Natural killer cell treated with Interleukin-12 subunit alpha and Interleukin-12 subunit beta and Interleukin-15 and Interleukin-18, amount 100 ng/mL, for 72 hours (primary cell): ENCODE measurements at places on chromosomes 4 and X.
A peak's percentile ranks its signal among the peaks of the same experiment; 100 is the strongest.

- DNase-seq, result no peak
These were observed 78.2 kb downstream of the AFAP1 start for GRCh38 chr4:7861440-7861881.

DNA sequence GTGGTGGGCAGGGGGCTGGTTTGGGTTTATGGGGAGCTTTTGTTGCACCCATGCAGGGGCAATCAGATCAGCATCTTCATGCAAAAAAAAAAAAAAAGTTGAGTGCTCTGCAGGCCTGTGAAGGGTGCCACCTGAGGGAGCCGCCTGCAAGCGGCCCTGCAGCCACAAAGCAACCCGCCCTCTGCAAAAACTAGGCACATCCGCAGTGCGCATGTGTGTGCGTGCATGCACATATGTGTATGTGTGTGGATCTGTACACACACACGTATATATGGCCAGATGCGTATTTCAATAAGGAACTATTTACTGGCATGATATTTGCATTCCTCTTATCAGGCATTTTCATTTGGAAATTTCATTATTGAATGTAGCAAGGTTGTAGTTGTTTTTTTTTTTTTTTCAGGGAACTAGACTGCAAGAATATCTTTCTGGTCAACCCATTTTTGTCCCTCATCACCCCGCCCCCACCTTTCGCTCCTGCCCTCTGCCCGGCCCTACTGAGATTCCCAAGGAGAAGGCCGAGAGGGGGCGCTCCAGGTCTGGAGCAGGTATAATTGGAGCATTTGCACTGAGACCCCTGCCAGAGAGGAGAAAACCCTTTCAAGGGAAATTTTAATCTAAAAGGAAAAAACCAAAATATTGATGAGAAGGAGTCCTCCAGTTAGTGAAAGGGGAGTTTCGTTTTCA lies 18.1 kb downstream of the CCNQ start:
- no peak for DNase-seq

GRCh38 chr4:48667148-48667547 lies 112.9 kb downstream of the FRYL start:
- DNase-seq, result no peak

- no peak for DNase-seq
These were observed 6.6 kb downstream of the TIMM17B start for GRCh38 chrX:48890934-48891401.

- DNase-seq, result no peak
These were observed 50.9 kb upstream of the C4orf54 start for GRCh38 chr4:99708551-99708950.

DNA sequence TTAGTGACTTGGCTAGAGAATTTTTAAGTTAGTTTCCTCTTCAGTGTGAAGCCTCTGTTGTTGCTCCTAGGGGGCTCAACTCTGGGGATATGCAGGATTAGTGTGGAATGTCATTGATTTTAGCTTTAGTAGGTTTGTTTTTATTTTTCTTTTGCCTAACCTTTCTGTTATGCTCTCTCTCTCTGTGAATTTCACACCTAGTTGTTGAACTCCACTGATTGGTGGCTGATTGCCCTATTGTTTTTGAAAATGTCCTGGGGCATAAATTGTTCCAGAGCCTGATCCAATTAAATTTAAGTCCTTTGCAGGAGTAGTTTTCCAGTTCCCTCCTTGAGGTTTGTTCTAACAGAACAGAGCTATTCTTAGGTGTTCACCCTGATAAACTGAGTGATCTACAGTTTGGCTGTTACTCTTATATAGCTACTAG lies 393.3 kb upstream of the CTSO start:
- DNase-seq, result no peak

GRCh38 chr4:67288964-67289363 lies 256.3 kb downstream of the CENPC start:
- DNase-seq, result no peak

- no peak for DNase-seq
These were observed 485.1 kb downstream of the TRIML1 start for GRCh38 chr4:188624370-188624769.

DNA sequence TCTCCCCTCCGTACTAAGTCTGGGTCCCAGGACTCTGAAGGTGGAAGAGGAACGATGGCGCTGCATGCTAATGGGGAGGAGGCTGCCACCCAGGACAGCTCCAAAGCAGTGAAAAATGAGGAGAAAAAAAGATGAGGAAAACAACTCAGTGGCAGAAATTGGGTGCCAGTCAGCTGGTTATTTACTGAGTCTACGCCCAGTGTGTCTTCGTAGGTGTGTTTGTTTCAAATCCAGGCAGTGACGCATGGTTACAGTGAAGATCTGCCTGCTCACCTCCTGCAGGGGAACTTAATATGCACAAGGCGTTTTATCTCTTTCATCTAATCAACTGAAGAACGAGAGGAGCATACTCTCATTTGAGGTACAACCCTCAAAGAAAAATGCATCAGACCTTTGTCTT lies 70.9 kb upstream of the FBXW7 start:
- no peak for DNase-seq

GRCh38 chr4:182510836-182511235 lies 267.6 kb downstream of the TENM3 start:
- DNase-seq, result no peak

GRCh38 chr4:154610582-154610981 lies 1.9 kb downstream of the FGG start:
- DNase-seq, result no peak

- DNase-seq, result no peak
These were observed 617.0 kb downstream of the MID1IP1 start for GRCh38 chrX:39418254-39418704.

DNA sequence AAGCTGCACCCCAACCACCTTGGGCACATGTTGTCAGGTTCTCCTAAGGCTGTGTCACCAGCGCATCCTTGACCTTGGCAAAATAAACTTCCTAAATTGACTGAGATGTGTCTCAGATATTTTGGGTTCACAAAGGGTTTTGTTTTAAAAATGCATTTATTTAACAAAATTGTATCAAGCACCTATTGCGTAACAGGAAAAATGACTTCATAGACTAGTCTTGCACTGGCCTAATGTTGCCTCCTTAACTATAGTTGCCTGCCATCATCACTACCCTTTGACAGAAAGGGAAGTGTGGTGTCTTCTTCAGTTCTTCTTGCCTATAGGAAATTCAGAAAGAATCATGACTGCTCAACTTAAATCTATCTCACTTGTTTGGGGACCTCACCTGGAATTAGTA lies 374.2 kb downstream of the SH2D1A start:
- DNase-seq, result no peak

GRCh38 chrX:37331546-37331945 lies 17.6 kb upstream of the PRRG1 start:
- DNase-seq, result no peak

GRCh38 chr4:89368861-89369260 lies 61.3 kb upstream of the GPRIN3 start:
- no peak for DNase-seq

GRCh38 chr4:158811216-158811540 lies 42.4 kb downstream of the FNIP2 start:
- DNase-seq, result no peak

- no peak for DNase-seq
These were observed 17.3 kb upstream of the CCDC149 start for GRCh38 chr4:24930151-24930550.

DNA sequence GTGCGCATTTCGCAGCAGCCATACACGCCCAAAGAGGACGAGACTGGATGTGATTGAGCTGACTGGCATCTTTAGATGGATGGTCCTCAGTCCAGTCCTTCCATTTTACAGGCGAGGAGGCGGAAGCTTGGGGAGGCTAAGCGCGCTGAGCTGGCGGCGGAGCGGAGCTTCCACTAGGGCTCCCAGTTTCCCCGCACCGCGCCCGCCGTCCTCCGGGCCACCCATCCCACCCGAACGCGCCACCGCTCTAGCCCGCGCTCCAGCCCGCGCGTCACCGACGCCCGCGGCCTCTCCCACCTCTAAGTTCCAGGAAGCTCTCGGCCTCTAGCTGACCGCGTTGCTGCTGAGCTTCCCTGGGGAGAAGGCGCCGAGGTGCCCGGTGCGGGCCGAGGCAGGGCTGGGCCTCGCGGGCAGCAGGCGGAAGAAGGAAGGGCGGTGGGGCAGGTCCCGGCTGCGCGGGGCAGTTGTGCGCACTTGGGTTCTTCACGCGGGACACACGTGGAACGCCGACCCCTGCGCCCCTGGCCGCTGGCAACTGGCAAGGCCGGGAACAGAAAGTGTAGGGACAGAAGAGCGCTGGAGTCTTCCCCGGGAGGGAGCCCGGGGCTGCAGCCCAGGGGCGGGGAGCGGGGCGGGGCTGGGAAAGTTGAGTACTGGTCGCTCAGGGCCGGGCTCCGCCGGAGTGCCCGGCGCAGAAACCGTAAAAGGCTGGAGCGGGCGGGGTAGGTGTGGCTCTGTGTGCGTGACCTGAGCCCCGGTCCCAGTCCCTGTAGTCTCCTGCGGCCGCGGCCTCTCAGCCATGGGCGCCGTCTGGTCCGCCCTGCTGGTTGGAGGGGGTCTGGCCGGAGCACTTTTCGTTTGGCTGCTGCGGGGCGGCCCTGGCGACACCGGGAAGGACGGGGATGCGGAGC lies at the start of gene STBD1:
Gene STBD1 (plus strand): TSS at position 763 of the 911 bp plus-strand sequence. CDS start 37 bp downstream, at position 800.
- DNase-seq, result peak; percentile 78

DNA sequence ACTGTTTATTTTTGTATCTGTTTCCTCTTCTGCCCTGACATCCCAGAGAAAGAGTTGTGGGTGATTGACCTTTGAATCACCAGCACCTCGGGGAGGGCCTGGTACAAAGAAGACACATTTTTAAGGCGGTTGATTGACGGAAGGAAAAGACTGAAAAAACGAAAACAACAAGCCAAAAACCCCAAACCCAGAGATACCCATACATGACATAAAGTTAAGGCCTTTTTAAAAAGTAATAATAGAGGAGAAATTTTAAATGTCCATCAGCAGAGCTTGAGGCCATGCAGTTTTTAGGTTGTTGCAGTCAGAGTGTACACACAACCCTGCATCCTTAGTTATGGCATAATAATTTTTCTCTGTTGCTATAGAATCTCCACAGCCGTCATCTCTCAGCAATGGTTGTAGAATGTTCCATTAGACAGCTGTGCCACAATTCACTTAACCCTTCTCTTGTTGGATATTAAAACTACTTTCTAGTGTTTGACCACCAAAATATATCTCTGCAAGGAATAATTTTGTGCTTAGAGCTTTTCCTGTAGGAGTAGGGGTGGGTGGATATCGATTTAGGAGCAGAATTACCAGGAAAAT lies 110.2 kb downstream of the GNL3L start:
- DNase-seq, result no peak

- DNase-seq, result no peak
These were observed 19.1 kb upstream of the ART3 start for GRCh38 chr4:76055421-76055820.

DNA sequence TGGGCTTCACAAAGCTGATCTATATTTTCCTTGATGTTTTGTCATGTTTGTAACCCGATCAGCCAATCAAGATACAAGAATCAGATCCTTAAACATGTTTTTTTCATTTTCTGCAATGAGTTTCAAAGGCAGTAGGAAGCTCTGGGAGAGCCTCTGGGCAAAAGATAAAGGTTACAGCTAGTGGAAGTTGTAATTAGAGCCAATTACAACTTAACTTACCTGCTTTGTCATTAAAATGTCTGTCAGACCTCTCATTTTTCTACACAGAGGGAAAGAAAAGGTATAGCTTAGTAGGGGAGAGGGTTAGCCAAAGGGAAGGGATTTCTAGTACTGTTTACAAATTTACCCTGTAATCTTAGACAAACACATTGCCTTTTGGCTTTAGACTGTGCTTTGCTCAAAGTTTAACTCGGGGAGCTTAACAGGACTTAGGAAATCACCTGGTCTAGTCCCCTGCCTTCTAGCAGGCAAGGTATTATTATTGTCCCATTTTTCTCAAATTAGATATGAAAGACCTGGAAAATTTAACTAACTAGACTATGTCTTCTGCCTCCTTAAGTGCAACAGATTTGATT lies 55.8 kb downstream of the FGF16 start:
- DNase-seq, result no peak

- DNase-seq, result no peak
These were observed 12.1 kb upstream of the COPS4 start for GRCh38 chr4:83022724-83023450.

GRCh38 chr4:20367446-20367845 lies 115.7 kb downstream of the SLIT2 start:
- no peak for DNase-seq

DNA sequence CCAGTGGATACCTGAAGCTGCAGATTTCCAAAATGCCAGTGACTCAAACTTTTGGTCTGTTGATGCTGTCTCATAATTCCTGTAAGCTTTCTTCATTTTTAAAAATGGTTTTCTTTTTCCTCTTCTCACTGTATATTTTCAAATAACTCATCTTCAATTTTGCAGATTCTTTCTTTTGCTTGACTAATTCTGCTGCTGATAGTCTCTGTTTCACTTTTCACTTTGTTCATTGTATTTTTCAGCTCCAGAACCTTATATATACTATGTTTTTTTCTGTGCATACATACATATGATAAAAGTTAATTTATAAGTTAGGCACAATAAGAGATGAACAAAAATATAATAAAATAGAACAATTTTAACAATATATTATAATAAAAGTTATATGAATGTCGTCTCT lies 237.7 kb upstream of the GPRIN3 start:
- no peak for DNase-seq

DNA sequence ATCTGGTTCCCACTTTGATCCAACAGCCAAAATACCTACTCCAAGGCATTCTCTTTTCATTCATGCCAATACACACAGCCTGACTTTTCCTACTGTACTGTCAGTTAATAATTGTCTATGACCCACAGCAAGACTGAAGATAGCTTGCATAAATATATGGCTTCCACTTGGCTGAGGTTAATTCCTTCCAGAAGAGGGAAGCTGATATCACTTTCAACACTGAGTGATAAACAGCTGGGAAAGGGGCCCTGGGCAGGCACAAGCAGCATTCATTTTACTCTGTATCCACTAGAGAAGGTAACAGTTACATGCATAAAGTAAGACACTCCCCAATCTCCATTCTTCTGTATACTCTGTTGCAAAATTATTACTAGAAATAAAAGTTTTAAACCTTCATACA lies 200.2 kb upstream of the UGT8 start:
- DNase-seq, result no peak
